ENCODE measurements at places on chromosomes 1 and 21.
A peak's percentile ranks its signal among the peaks of the same experiment; 100 is the strongest.

- DNase-seq: no peak
Measured at GRCh38 chr1:21924503-21925005, 12.6 kb downstream of the HSPG2 start.

DNA sequence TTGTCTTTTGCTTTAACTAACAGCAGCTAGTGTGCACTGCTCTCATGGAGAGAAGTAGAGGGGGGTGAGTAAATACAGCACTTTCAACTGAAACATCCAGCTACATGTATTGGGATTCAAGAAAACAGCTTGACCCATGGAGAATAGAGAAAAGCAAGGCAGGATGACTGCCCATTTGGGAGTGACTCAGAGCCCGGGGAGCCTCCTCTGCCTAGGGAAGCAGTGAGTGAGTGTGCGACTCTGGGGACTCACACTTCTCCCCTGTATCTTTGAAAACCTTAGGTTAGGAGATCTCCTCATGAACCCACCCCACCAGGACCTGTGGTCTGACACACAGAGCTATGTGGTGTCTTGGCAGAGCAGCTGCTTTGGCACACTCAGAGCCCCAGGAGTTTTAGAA is 82.0 kb upstream of the PTGFR start:
- DNase-seq: no peak

GRCh38 chr1:209629621-209630382 is 22.4 kb downstream of the LAMB3 start:
- DNase-seq: no peak

- no peak for DNase-seq
Measured at GRCh38 chr1:80064524-80064923, 1058.0 kb upstream of the ADGRL4 start.

DNA sequence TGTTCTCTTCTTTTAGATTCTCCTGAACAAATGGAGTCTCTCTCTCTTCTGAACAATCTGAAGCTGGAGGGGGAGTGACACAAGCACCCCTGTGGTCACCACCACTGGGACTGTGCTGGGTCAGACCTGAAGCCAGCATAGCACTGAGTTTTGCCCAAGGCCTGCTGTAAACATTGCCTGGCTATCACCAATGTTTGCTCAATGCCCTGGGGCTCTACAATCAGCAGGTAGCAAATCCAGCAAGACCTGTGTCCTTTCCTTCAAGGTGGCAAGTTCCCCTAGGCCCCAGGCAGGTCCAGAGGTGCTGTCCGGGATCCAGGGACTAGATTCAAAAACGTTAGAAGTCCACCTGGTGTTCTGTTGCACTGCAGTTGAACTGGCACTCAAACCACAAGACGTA is 282.8 kb upstream of the PROX1 start:
- DNase-seq: no peak

GRCh38 chr1:85118751-85119150 is 70.5 kb upstream of the MCOLN3 start:
- no peak for DNase-seq

DNA sequence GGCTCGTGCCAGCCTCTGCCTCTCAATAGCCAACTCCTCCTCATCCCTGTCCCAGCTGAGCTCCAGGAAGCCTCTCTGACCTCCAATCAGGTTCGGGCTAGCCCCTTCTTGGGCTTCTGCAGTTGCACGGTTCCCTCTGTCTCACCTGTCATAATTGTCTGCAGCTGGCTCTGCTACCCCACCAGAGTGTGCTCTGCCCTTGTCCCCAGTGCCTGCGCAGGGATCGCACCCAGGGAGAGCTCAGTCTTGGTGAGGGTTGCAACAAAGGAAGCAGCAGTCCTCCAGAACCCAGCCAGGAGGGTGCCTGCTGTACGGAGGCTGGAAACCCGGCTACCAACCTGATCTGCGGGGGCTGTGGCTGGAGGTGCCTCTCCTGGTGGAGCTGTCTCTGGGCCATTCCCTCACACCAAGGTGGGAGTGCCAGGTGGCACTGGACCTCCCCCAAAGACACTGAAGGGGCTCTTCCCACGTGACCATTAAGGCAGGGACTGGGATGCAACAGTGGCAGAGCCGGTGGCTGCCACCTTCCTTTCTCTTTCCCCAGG is 63.5 kb upstream of the DMRTB1 start:
- no peak for DNase-seq

DNA sequence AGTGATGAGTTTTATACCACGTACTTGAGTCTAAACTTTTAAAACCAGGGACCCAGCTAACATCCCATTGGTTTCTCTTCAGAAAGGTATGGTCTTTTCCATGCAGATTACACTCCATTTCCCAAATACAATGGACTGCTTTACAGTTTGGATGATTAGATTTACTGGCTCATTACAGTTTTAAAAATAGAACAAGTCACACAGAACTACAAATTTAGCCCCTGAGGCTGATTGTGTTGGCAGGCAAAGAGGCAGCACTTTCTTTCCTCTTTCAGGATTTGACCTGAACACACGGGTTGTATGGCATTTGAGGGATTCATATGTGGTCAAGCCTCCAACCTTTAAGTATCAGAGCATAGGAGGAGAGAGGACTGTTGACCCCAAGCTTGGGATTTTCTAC is 21.8 kb upstream of the VTCN1 start:
- DNase-seq: no peak

DNA sequence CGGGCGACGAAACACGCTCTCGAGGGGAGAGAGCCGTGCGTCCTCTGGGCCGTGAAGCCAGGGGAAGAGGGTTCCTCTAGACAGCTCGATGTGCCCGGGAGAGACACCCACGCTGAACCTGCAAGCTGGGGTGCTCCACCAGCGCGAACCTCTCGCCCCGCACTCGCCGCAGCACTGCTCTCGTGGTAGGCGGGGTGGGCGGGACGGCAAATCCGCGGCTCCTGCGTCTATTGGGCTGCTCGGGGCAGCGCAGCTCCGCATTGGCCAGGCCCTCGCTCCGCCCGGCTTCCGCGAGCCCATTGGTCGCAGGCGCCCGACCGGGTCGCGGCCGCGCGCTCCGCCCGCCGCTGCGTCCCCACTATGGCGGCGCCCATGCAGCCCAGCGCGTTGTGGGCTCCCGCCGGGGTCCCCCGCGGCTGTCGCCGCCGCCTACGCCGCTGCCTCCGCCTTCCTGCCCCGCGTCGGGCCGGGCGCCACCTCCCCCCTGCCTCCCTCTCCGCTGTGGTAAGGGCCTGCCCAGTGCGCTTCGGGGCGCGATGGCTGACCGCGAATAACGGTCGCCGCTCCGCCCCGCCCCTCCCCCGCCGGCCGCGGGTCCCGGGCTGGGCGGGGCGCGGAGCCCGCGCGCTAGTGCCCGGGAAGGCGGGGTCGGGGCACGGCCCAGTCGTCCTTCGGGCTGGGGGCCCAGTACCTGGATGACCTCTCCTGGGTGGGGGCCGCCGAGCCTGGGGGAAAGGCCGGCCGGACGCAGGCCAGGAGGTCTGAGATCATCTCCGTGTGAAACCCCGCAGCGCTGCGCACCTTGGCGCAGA is at the start of gene ST3GAL3:
Gene ST3GAL3 (plus strand): TSS at position 347 of the 812 bp plus-strand sequence. CDS start 28,727 bp downstream, outside the sequence.
- peak; percentile 96 for DNase-seq

DNA sequence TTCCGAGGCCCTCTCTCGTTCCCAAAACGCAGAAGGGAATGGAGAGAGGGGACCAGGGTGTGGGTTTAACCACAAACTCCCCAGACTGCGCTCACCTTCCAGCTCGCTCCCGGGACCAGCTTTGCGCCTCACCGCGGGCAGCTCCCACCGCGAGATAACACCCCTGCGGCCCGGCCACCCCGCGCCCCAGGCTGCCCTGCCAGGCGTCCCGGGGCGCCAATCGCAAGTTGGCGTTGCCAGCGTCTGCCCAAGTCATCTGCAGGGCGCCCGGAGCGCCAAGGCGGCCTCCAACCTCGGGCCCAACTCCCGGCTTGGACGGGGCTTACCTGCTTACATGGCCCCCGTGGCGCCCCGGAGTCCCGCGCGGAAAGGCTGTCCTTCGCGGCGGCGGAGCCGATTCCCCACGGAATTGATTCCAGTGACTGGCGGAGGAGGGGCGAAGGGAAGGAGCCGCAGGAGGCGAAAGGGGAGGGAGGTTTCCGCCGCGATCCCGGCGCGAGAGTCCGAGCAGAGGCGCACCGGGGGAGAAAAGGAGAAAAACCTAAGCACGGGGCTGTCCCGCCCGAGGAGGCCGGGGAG is 456 bp downstream of the PTPN14 start:
- DNase-seq: no peak

GRCh38 chr1:21865943-21866706 is 54.1 kb downstream of the LDLRAD2 start:
- DNase-seq: peak; percentile 42

DNA sequence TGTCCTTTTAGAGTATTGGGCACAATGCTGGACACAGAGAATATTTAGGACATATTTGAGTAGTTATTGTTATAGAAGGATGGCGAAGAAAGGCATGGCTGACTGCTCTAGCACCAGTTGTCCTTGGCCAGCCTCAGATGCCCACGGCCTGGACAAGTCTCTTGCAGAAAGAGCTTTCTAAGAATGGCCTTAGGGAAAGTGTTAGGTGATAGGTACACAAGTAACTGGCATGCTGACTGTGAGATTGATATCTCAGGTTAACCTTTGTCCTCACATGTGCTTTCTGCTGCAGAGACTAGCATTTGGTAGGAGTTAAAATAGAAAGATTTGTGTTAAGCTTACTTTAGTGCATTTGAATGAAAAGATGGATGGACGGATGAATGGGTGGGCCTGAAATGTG is 10.1 kb downstream of the SFT2D2 start:
- no peak for DNase-seq

- peak; percentile 85 for DNase-seq
Measured at GRCh38 chr1:7616076-7616832, 154.8 kb upstream of the VAMP3 start.

DNA sequence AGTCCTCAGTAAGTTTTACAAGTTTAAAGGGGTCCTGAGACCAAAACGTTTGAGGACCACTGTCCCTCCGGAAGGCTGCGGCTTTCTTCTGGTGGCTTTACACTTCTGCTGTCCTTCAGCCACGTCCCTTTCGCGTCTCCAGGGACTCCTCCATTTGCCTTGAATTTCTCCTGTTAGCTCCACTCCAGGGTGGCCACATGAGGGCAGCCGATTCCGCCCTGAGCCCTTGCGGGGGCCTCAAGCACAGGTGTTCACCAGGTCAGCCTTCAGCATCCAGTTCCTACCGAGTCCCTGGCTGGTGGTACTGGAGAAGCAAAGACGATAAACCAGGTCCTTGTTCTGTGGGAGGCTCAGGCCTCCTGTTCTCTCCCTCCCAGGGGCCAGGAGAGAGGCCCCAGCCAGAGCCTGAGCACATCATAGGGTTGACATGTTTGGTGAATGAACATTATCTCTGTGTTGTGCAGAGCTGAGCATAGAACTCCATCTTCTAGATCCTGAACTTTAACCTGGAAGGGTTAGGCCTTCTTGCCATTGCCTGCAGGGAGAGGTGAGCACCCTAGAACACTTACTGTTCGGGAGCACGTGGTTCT is 27.4 kb upstream of the COQ8A start:
- peak; percentile 50 for DNase-seq

DNA sequence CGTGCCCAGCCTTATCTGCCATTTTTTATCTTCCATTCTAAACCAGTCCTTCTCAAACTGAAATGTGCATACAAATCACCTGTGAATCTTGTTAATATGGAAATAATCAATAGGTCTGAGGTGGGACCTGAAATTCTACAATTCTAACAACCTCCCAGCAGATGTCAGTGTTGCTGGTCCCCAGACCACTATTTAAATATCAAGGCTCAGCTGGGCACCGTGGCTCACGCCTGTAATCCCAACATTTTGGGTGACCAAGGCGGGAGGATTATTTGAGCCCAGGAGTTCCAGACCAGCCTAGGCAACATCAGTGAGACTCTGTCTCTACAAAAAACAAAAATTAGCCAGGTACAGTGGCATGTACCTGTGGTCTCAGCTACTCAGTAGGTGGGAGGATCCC is 4.1 kb downstream of the UQCRHL start:
- DNase-seq: peak; percentile 37

DNA sequence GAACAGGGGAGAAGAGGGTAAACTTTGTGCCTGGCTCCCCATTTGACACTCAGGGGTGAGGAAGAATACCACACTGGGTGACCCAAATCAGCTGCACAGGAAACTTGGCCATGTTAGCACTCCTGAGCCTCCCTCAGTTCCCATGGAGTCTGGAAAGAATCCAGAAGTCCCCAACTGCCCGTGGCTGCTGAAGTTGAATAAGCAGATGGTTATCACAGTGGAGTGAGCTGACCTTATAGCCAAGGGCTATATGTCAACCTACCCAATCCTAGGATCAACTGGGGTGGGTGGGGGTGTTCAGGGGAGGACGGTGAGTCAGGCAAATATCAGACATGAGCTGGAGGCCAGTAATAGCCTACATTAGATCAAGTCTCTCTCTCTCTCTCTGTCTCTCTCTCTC is 20.4 kb downstream of the KCNH1 start:
- DNase-seq: no peak

- no peak for DNase-seq
Measured at GRCh38 chr1:205480349-205480985, 24.0 kb upstream of the CDK18 start.

DNA sequence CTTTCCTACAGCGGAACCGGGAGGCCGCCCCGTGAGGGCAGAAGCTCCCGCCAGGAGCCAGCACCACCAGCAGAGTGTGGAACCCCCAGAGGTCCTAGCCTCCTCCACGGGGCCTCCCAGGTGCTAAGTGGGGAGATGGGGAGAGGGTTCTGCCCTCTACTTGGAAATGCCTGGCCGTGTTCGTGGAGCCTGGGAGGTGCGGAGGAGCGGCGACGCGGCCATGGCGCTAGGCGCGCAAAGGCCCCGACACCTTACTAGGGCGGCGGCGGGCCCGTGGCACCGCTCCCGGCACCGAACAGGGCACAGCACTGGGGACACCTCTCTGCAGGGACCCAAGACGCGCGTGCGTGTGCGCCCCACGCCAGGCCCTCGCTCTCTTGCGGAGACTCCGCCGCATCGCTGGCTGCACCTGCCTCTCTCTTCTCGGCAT is 1.3 kb upstream of the CACNA1E start:
- no peak for DNase-seq

GRCh38 chr1:117616356-117616755 is 10.5 kb downstream of the TENT5C start:
- no peak for DNase-seq

- no peak for DNase-seq
Measured at GRCh38 chr1:18018366-18018765, 89.2 kb upstream of the IGSF21 start.

- DNase-seq: no peak
Measured at GRCh38 chr1:98374098-98374497, 287.4 kb upstream of the SNX7 start.

DNA sequence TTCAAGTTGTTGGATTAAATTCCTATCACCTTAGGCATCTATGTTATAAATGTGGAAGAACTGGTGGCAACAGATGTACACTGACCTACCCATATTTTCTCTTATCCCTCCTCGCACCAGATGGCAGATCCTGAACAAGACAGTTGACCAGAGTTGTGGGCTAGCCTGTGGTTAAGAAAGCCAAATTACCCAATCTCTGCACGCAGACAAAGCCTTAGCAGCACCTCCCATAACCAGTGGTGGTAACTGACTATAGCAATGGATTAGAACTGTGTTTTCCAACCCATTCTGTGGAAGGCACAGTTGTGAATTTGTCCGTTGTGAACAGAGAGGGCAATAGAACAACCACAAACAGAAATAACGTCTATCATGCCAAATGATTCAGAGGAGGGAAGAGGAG is 20.6 kb downstream of the ABCB10 start:
- no peak for DNase-seq

- no peak for DNase-seq
Measured at GRCh38 chr1:245389873-245390272, 235.1 kb downstream of the KIF26B start.

Measured in tongue (tissue), 3 donors.